Amniotic epithelial cell (primary cell): ENCODE measurements at places on chromosomes 11 and 22.

GRCh38 chr22:29078869-29079207 lies 6.0 kb downstream of the KREMEN1 start:
- no peak for DNase-seq

DNA sequence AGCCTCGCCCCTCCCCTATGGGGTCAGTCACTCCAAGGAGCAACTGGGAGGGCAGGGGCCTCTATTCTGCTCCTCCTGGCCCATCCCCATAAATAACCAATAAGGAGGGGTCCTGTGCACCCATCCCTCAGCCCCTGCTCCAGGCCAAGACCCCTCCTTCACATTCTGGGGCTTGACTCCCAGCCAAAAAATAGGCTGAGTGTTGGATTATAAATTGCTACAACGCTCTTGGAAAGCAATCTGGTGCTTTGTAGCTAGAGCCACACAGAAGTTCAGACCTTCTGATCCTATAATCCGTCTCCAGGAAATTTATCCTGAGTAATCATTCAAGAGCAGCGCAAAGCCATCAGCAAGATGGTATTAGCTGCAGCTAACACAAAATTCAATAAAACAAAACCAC lies 42.5 kb downstream of the ABCC8 start:
- DNase-seq, result no peak

- DNase-seq, result no peak
These were observed 8.3 kb downstream of the OSBPL5 start for GRCh38 chr11:3156661-3157311.

DNA sequence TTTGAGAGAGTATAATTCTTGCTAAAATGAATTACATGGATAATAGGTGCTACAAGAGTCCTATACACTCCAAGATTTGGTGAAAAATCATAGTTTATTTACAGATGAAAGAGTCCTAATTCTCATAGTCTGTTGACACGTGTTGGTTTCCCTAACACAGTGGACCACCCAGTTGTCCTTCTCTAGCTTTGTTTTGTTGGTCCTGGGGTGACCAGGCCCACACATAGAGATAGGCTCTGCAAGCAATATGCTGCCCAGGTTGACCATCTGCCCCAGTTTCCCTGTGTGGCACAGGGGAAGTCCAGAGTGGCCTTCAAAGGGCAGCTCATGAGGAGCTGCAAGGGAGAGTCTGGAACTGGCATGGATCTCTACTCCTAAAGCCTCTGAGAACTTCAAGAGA lies 184.9 kb downstream of the MAML2 start:
- DNase-seq, result no peak

GRCh38 chr11:14240221-14240620 lies 118.8 kb downstream of the RRAS2 start:
- DNase-seq, result no peak

- no peak for DNase-seq
These were observed 10.8 kb upstream of the PDGFB start for GRCh38 chr22:39255449-39256185.

DNA sequence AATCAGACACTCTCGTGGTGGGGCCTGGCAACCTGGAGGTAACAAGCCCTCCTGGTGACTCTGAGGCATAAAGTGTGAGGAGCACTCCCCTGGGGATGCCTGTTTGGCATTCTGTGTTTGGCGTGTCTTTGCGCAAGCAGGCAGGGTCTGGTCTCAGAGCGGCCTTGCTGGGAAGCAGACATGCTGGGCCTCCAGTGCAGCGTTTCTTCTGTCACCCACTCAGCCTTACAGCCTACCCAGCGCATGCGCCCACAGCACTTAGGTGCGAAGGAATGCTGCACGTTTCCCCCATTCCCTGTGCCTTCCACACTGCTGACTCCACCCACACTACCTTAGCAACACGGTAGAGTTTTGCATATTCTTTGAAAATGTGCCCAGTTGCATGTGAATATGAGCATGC lies 7.4 kb upstream of the CXCR5 start:
- DNase-seq, result no peak

DNA sequence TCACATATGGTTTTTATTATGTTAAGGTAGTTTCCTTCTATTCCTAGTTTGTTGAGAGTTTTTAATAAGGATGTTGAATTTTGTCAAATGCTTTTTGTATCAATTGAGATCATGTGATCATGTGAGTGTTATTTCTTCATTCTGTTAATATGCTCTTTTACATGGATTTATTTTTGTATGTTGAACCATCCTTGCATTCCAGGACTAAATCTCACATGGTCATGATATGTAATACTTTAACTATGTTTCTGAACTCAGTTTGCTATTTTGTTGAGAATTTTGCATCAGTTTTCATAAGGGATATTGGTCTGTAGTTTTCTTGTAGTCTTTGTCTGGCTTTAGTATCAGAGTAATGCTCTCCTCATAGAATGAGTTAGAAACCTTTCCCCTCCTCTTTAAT lies 43.2 kb downstream of the KCNQ1 start:
- DNase-seq, result no peak

DNA sequence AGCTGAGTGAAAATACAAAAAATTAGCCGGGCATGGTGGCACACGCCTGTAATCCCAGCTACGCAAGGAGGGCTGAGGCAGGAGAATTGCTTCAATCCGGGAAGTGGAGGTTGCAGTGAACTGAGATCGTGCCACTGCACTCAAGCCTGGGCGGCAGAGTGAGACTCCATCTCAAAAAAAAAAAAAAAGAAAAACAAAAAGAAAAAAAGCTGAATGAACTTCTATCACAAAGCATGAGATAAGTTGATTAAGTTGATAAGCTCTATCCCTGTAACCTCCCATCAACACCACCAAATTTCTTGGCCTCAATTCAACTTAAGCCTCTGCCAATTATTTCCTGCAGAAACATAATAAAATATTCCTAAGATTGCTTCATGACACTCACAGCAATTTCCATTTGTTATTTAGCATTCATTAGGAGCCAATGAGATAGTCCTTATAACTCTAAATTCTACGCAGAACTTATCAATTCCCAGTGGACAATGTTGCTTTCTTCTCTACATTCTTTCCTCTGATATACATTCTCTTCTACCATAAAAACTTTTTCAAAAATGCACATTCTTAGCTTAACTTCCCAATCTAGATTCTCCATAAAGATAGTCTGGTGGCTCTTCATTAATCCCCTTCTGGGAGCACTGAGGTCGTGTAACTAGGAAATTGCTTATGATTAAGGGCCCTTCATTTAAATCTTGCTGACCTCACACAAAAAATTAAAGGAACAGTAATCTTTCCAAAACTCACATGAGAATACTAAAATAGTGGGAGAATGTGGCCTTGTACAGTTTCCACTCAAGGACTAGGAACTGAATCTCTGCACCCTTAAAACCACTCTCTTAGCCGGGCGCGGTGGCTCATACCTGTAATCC lies 2.9 kb downstream of the AMBRA1 start:
- DNase-seq, result no peak

DNA sequence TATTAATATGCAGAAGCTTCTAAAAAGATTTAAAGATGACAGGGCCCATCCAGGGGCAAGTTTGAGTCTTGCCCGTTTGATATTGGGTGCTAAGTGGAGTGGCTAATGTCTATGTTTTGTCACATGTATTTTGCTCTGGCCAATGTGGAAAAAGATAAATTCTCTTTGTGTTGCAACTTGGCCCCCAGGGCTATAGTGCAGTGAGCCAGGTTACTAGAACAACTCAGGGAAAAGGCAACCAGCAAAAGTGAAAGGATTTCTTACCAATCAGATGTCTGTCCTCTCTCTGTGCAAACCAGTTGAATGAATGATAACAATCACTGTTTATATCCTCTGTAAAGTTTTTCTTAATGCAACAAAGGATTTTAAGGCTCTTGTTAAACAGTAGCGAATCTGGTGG lies 4.6 kb upstream of the CLNS1A start:
- no peak for DNase-seq

DNA sequence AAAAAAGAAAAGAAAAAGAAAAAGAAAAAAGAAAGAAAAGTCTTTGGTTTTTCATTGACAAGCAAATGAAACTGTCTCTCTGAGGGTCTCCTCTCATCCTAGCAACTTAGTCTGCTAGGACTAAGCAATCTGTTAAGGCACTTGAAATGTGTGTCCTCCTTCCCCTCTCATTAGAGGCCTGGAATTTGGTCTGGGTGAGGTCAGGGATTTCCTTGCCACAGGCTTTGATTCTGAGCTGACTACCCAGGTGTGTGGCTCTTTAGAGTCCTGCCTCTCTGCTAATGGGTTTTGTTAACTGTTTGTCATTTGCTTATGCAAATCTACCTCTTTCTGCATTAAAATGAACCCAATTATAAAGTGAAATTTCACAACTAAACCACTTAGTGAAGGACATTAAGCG lies 18.3 kb upstream of the PKNOX2 start:
- DNase-seq, result no peak

DNA sequence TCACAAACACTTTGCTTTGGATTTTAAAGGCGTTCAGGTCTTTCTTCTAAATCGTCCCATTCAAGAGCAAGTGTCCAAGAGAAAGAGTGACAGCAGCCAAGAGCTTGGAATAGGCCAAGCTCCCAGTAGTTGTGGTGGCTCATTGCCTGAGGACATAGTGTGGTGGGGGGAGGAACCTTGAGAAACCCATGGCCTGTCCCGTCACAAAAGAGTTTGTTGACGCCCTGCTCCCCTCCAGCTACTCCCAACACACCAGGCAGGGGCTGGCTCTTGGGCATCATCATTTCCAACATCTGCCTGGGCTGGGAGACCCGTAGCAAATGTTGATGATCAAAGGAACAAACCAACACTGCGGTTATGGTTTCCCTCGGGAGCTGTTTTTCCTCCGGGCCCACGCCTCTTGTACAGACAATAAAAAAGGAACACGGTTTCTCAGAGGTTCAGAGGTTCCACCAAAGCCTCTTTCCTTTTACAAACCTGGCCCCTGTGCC lies 20.8 kb downstream of the FADS3 start:
- DNase-seq, result no peak

DNA sequence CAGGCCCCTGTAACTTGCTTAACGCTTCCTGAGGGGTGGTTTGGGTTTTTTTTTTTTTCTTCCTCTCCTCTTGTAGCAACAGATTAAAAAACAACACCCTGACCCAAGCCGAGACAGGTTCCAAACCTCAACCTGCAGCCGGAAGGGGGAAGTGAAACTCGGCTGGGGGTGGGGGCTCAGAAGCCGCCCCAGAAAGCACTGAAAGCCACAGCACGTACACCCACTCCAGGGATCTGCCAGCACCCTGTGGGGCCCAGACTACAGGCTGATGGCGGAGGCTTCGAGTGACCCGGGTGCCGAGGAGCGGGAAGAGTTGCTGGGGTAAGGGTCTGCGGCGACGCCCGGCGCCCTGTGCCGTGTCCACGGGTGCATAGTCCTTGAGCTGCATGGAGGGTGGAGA lies at the start of gene LSP1:
LSP1 (plus strand) TSS at position 208 of the 400 bp plus-strand sequence; CDS start at position 269, 61 bp downstream.
- no peak for DNase-seq

GRCh38 chr22:43013355-43014315 lies 1.3 kb downstream of the PACSIN2 start:
- DNase-seq, result peak; percentile 60

DNA sequence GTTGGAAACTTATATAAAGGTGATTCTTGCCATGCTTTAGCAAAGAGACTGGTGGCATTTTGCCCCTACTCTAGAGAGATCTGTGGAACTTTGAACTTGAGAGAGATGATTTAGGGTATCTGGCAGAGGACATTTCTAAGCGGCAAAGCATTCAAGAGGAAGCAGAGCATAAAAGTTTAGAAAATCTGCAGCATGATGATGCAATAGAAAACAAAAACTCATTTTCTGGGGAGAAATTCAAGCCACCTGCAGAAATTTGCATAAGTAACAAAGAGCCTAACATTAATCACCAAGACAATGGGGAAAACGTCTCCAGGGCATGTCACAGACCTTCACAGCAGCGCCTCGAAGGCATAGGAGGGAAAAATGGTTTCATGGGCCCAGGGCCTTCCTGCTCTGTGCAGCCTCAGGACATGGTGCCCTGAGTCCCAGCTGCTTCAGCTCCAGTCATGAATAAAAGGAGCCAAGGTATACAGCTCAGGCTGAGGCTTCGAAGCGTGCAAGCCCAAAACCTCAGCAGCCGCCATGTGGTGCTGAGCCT lies 83.4 kb downstream of the MRTFA start:
- no peak for DNase-seq

GRCh38 chr11:19187833-19188258 lies 13.9 kb downstream of the CSRP3 start:
- DNase-seq, result no peak

- DNase-seq, result no peak
These were observed 113.0 kb downstream of the ATXN10 start for GRCh38 chr22:45784357-45785277.

DNA sequence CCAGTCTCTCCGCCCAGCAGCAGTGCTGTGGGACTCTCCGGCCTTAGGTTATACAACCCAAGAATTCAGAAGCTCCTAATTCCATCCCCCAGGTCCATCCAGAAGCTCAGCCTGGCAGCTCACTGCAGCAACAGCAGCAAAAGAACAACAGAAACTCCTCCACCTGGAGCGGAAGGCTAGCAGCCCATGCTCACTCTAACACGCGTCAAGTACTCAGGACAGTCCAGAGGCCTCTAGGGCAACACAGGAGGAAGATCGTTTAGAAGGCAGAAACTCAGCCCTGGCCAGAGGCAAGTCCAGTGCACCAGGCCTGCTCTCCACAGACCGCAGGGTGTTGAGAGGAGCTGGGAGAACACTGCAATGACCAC lies 17.1 kb downstream of the PLA2G6 start:
- no peak for DNase-seq

GRCh38 chr11:78560826-78561484 lies 13.7 kb downstream of the NARS2 start:
- peak; percentile 37 for DNase-seq

- DNase-seq, result no peak
These were observed 1.3 kb downstream of the LRP5 start for GRCh38 chr11:68313574-68314202.

- peak; percentile 5 for DNase-seq
These were observed 29.2 kb downstream of the SCUBE1 start for GRCh38 chr22:43313890-43314474.

- no peak for DNase-seq
These were observed 69.6 kb downstream of the BLID start for GRCh38 chr11:122046438-122046837.

- DNase-seq, result peak; percentile 14
These were observed 52.4 kb downstream of the CELSR1 start for GRCh38 chr22:46484861-46485595.

DNA sequence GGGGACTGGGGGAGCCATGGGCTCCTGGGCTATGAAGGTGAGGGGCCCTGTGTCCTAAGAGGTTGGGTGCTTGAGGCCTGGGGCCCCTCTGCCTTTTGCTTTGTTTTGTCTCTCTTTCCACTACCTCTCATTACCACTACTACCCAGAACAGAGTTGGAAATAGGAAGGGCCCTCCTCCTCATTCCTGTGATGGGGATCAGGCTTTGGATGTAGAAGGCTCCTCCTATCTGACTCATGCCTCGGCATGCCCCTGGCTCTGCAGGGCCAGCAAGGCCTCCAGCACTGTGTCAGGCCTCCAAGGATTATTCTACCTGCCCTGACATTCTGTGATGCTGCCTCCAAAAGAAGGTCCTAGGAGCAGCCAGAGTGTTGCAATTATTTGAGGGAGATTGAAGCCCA lies 766 bp downstream of the IZUMO1R start:
- DNase-seq, result peak; percentile 3

- no peak for DNase-seq
These were observed 10.0 kb upstream of the JAML start for GRCh38 chr11:118234833-118235232.

- no peak for DNase-seq
These were observed 308.0 kb upstream of the ZC3H12C start for GRCh38 chr11:109785198-109785597.

GRCh38 chr11:73413256-73413655 lies 37.1 kb downstream of the RELT start:
- DNase-seq, result no peak
